ENCODE measurements at places on chromosomes 7 and 10.

GRCh38 chr10:12954866-12955265 lies 46.6 kb downstream of the CCDC3 start:
- DNase-seq = no peak

DNA sequence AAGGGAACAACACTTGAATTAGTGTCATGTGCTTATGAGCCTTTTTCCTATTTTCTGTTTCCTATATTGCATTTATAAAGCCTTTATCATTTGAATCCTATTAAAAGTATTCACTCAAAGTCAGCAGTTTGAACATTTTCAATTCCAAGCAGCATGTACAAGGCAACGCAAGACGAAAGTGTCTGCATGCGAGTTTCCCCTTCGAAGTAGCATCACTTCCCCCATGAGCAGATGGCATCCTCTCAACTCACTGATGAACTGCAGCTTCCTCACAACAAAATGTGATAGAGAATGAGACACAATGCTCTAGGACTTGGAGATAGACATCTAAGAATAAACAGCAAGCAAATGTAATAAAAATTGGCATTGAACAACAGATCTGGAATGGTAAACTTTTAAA lies 270.7 kb downstream of the PRPF18 start:
- DNase-seq = no peak

- no peak for DNase-seq
These were observed 21.2 kb downstream of the IMMP2L start for GRCh38 chr7:111541067-111541466.

DNA sequence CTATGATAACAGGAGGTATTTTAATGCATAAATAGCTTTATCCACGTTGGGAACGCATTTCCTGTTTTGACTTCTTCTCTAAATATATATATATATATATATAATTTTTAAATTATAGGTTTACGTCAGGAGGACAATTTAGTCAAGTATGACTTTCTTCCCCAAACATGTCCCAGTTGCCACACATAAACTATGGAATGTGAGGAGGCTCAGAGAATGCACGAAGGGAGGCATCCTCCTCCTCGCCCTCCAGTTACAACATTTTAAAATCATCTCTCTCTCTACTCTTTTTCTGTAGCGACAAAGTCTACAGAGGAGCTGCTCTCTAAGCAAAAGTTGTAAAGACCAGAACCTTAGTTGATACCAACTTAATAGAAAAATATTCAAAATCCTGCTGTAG lies 106.9 kb upstream of the LYZL1 start:
- DNase-seq = no peak

- peak; percentile 9 for DNase-seq
These were observed 817 bp downstream of the SRI start for GRCh38 chr7:88218836-88219605.

GRCh38 chr10:80453056-80453841 lies 861 bp upstream of the TSPAN14 start:
- no peak for DNase-seq

- no peak for DNase-seq
These were observed 42.4 kb downstream of the MTURN start for GRCh38 chr7:30177186-30177585.

- no peak for DNase-seq
These were observed 189.8 kb upstream of the SH2B2 start for GRCh38 chr7:102096706-102097427.

GRCh38 chr10:57844387-57844998 lies 423.2 kb downstream of the IPMK start:
- no peak for DNase-seq

GRCh38 chr10:1412531-1413189 lies 324.7 kb downstream of the ADARB2 start:
- DNase-seq = no peak

DNA sequence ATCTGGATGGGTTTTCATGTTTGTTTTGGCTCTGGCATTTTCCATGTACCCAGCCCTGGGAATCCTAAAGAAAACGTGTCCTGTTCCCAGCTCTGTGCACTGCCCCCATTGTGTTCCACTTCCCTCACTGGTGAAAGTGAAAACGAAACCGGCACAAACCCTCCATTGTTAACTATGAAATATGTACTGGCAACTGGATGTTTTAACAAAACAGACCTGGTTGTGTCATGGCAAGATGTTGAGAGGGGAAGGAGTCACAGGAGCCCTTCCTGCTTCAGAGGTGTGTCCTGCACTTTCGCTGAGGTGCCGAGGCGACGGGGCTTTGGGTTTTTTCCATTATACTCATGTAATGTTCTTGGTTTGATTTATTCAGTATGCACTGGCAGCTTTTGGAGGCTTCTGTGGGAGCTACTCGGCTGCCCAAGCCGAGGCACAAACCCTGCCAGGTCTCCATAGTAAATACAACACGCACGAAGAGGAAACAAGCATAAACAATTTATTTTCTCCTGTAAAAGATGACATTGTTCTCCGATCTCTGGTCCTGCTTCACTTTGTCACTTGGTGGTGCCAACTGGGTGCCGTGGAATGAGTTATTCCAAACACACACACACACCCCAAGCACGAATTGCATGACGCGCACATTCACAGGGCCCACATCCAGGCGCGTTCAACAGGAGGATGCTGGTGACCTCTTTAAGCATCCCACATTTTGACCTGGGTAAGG lies 118.2 kb downstream of the CDK6 start:
- DNase-seq = peak; percentile 2

- no peak for DNase-seq
These were observed 260.8 kb upstream of the MKI67 start for GRCh38 chr10:128386816-128387604.

- no peak for DNase-seq
These were observed 56.4 kb downstream of the ESYT2 start for GRCh38 chr7:158772916-158773315.

DNA sequence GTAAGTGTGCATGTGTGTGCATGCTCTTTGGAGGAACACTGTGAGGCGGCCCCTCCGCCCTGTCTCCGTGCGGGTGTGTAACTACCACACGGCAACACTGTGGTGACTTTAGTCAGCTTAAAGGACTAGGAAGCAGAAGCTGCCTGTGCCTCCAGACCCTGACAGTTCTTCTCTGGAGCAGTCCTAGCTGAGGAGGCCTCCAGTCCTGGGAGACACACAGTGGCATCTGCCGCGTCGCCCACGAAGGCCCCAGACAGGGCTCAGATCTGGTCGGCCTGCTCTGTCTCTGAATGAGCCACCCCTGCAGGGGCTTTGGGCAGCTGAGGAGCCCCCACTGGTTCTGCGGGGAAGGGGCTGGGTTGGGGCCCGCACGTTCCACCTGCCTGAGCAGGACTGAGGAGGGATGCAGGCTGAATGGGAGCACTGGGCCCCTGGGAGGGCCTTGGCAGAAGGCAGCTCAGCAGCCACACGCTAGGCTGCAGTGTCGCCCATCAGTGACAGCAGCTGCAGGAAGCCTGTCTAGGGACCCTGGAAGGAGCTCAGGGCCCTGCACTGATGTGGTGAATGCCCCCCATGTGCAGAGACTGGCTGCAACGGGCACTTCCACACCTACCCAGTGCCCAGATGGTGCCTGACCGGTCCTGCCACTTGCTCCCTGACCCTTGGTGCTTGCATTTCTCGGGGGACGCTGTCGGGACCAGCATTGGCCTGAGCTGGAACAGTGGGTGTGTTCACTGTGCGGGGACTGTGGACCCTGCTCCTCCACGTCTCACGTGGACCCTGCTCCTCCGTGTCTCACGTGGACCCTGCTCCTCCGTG lies 27.3 kb upstream of the KNDC1 start:
- no peak for DNase-seq

- no peak for DNase-seq
These were observed 6.1 kb downstream of the LRRTM3 start for GRCh38 chr10:66931949-66932343.

DNA sequence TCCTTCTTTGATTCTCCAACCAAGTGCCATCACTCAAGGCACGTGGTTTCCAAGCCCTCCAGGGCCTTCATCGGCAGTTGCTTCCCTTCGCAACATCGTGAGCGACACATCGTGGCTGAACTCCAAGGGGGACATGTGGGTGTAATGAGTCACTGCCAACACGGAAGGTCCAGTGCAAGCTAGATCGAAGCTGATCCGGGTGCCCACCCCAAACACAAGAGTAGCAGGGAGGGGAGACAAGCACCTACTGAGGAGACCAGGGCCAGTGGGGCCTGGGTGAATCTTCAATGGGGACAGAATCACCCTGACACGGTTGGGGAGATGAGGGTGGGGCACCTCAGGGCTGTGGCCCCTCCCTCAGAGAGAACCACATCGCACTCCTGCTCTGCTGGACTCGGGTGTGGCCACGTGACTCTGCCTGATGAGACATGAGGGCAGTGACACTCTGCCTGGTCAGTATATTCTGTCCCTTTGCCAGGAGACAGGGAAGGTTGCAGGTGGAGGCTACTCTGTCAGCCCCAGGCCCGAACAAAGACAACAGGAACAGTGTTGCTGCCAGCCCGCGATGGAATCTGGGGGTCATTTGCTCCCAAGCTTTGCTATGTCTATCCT lies 36.8 kb upstream of the HSPA12A start:
- no peak for DNase-seq

- DNase-seq = no peak
These were observed 1.1 kb upstream of the ASB10 start for GRCh38 chr7:151188252-151188542.

DNA sequence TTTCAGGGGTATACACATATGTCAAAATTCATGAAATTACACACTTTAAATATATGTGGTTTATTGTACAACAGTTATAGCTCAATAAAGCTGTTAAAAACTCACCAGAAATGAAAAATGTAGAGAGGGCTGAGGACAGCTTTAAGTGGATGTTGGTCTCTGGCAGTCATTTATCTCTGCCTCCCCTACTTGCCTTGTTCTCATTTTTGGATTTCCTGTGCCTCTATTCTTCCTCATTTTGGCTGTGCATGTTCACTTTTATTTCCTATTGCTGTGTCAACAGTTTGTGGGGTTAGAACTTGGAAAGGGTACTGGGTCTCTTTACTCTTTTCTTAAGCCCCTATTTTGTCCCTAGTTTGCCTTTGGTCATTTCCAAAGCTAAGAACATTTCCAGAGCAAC lies 18.6 kb upstream of the MEST start:
- DNase-seq = no peak

DNA sequence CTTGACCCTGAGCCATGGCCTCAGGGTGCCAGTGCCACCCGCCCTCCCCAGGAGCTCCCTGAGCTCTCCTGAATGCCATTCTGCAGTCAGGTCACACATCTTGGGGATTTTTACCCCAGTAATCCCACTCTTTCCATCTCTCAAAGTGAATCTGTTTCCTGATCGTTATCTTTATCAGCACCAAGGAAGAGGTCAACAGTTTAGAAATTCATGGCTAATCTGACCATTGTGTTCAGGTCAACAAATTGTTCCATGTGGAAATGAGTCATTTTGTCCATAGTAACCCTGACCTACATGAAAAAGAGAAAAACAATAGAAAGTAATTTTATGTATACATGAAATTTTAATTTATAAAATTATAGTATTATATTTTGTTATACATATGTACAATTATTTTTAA lies 28.8 kb upstream of the ZNF488 start:
- DNase-seq = no peak

GRCh38 chr7:33646891-33647391 lies 258.4 kb upstream of the BMPER start:
- DNase-seq = no peak

DNA sequence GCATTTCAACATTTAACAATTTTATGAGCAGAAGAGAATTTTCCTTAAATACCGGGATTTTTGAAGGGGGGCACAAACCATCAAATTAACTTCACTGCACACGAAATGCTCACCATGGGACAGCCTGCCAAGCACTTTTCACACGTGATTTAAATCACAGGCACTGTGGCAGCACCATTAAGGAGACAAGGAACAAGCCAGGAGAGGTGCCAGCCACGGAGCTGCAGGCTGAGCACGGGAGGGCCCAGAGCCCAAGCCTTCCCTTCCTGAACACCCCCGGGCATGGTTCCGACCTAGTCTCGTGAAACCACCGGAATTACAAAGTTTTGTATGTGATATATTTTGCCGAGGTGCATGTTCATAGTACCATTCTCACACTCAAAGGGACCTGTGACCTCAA lies 13.4 kb downstream of the PITRM1 start:
- no peak for DNase-seq

DNA sequence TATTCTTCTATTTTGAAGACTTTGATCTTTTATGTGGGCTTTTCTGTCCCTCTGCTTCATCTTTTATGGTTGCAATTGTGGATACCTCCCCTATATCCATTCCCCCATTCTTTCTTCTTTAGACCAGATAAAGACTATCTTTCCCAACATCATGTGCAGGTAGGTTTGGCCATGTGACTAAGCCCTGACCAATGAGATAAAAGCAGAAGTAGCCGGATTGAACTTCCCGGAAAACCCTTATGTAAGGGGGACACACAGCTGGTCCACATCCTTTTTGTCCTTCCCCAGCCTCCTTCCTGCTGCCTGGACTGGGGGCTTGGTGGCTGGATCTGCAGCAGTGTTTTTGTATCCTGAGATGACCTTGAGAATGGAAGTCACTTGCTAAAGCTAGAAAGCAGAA lies 33.5 kb upstream of the EXOC6 start:
- DNase-seq = no peak

DNA sequence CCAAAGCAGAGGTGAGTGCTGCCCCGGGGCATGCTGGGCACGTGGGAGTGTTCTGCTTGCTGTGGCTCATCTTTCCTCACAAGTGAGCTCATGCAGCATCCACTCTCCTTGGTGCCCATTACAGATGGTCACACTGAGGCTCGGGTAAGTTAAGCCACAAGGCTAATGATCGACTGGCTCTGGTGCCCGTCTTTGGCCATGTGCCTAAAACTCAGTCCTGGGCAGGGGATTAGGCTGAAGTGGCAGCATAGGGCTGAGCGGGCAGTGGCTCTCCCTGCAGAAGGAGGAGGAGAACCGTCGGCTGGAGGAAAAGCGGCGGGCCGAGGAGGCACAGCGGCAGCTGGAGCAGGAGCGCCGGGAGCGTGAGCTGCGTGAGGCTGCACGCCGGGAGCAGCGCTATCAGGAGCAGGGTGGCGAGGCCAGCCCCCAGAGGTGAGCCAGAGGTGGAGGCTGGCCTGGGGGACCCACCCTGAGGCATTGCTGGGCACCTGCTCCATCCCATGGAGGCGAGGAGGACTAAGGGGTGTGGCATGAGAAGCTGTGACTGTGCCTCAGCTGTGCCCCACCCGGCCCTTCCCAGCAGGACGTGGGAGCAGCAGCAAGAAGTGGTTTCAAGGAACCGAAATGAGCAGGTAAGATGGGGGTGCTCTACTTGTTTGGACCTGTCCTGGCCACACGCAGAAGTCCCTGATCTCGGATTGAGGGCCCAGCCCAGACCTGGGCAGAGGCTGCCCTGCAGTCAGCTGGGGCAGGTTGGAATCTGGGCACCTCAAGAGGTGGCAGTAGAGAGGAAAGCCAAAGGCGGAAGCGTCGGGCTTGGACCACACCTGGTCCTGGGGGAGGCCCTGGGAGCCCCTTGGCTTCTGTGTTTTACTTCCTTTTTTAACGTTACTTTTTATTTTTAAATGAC lies 7.3 kb downstream of the PGAM2 start:
- no peak for DNase-seq

DNA sequence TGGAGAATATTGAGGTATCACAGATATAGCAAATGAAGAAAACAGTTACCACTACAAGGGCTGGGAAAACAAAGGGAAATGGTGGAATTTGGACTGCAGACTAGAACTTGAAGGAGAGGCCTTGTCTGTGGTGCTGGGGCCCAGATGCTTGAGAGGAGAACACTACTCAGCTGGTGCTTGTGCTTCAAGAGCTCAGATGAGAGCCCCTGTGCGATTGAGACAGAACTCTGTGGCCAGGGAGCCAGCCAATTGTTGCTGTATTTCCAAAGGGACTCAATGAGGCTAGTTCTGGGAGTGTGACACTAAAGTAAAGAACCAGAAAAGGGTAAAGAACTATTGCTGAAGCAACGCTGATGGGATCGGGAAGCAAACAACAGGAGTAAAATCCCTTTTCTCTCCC lies 406.5 kb upstream of the SEMA3D start:
- no peak for DNase-seq

- no peak for DNase-seq
These were observed 51.3 kb downstream of the AOC1 start for GRCh38 chr7:150903606-150904005.
